Suprapubic skin (tissue), 4 donors: ENCODE measurements at places on chromosomes 11 and 22. TPM values are rescaled to one million over a fixed set of nuclear protein-coding genes. Genes with fewer than 3 reads are reported as not detected.

- no peak for DNase-seq
Observed at GRCh38 chr22:47918276-47918921, 1155.9 kb downstream of the TBC1D22A start.

DNA sequence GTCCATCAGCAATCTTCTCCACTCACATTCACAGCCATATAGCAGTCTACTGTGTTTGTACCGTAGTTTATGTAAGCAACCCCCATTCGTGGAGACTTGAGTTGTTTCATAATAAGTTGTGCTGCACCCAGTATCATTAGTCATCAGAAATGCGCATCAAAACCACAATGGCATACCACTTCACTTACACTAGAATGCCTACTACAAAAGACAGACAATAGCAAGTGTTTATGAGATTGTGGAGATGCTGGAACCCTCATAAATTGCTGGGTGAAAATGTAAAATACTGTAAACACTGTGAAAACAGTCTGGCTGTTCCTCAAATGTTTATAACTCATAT lies 133.3 kb downstream of the ATXN10 start:
- DNase-seq, result no peak

GRCh38 chr11:35236667-35237003 lies 97.7 kb downstream of the CD44 start:
- no peak for DNase-seq

GRCh38 chr11:33558097-33558496 lies 142.5 kb downstream of the C11orf91 start:
- no peak for DNase-seq

DNA sequence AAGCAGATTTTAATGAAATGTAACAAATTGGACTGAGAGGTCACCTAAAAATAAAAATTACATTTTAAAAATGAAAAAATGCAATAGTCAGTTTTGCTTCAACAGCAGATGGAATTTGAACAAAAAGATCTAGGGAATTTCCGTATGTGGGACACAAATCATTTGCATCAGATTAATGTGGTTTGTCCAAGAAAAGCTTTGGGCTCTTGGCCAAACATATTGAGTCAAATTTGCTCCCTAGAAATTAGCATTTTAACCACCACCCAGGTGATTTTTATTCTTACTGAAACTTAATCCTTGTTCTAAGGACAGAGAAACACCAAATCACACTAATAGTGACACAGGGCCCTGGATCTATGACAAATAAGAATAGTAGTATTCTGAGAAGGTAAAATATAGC lies 1477.8 kb downstream of the FAM181B start:
- DNase-seq, result no peak

DNA sequence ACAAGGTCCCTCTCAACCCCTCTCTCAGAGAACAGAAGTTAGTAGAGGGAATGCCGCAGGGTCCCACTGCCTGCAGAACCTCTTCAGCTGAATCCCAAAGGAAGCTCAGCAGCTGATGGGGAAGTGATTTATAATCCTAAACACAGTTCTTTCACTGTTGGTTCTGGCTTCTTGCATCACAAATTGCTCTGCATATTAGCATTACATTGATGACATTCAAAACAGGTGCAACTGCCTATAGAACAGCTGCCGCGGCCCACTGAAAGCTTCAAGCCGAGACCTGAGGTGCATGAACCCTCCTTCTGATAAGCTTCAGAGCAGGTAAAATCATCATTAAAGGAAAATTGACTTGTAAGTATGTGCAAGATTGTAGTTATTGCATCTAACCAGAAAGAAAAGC lies 75.2 kb upstream of the KIRREL3 start:
- no peak for DNase-seq

Gene MFRP
- total RNA-seq, result 0.11 TPM

- no peak for DNase-seq
Observed at GRCh38 chr11:130766650-130767565, 149.4 kb downstream of the SNX19 start.

GRCh38 chr11:111465400-111465799 lies 46.8 kb downstream of the BTG4 start:
- DNase-seq, result no peak

Gene OR52I2
- total RNA-seq, result not detected

DNA sequence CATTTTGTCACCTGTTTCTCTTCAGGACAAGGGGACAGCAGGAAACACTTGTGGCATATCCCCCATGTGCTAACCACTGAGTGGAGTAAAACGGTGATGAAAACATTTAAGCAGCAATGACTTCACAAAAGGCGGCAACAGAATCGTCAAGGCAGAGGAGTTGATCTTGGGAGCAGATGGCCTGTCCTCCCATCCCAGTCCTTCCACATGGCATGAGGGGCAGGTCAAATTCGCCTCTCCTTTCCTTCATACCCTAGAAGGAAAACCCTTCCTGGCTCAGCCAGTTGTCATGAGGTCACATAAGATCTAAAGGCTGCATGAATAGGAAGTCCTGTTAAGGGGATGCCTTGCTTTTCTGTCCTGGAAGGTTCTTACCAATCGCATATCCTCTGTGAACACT lies 169.1 kb downstream of the MAML2 start:
- no peak for DNase-seq

Gene SLC37A2
- 189 TPM for total RNA-seq

Gene RAB36
- 2.7 TPM for total RNA-seq

Gene PARVG
- 1.6 TPM for total RNA-seq

GRCh38 chr11:121892131-121892681 lies 223.8 kb downstream of the BLID start:
- DNase-seq, result peak; percentile 67

DNA sequence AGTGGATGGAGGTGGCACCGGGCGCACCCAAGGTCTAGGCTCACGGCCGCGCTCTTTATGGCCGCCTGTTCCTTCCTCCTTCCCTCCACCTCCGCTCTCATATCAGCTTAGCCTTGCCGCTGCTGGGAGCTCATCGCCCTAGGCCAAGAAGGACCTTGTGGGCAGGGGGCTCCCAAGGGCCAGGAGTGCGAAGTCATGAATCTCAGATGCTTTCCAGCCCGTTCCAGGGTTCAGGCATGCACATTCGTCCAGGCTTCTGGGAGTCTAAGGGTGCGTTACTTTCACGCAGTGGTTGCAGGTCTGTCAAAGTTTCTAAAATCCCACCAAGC lies 4.1 kb upstream of the GALR3 start:
- no peak for DNase-seq

Gene MOV10L1
- total RNA-seq, result 0.68 TPM

- no peak for DNase-seq
Observed at GRCh38 chr11:124638500-124638899, 15.8 kb downstream of the TBRG1 start.

DNA sequence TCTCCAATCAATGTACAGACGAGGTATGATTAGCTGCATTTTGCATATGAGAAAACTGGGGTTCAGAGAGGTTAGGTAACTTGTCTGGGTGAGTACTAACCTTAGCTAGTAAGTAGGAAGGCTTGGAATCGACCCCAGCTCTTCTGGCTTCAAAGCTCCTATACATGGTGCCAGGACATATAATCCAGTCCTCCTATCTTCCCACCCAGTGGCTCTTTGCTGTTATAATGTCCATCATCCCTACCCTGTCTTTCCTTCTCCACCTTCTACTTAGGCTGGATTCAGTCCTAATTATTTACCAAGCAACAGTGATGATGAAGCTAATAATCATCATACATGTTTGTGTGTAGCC lies 20.0 kb downstream of the EHF start:
- no peak for DNase-seq

Gene MS4A7
- total RNA-seq, result 0.86 TPM

DNA sequence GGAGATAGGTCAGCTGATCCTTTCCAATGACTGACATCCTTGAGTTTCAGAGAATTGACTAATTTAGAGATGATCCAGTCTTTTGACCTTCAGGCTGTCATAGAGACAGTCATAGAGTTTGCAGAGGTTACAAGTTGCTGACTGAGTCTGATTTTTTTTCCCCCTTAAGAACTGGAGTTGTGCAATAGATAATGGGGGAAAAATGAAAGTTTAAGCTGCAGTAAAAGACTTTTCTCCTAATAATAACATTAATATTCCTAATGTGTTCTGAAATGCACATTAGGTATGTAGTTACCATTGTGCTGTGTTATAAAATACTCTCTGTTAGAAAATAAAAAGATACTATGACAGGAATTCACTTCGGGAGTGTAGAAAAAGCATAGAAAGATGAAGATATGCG lies 876.9 kb upstream of the RAG2 start:
- no peak for DNase-seq
